Breast epithelium (tissue), 4 donors: ENCODE measurements at places on chromosomes 3 and 15. TPM values are rescaled to one million over a fixed set of nuclear protein-coding genes. Genes with fewer than 3 reads are reported as not detected.

The ARID3B gene
- total RNA-seq, result 5.2 TPM

The GATM gene
- 31.5 TPM for total RNA-seq

The HDC gene
- total RNA-seq, result 1.0 TPM

The FETUB gene
- total RNA-seq, result not detected

The LSM3 gene
- 10.5 TPM for total RNA-seq

The CPEB1 gene
- 6.9 TPM for total RNA-seq

The CHCHD6 gene
- total RNA-seq, result 19.3 TPM

The C3orf85 gene
- not detected for total RNA-seq

The GOLGA8G gene
- total RNA-seq, result not detected

The NEK10 gene
- total RNA-seq, result 48.4 TPM

The DLL4 gene
- total RNA-seq, result 5.0 TPM

The CADPS gene
- 45.8 TPM for total RNA-seq

The THAP10 gene
- total RNA-seq, result 1.8 TPM

The LRRC2 gene
- 1.5 TPM for total RNA-seq

The PYGO1 gene
- total RNA-seq, result 5.9 TPM

The CORO2B gene
- total RNA-seq, result 11.2 TPM

The C15orf62 gene
- 2.0 TPM for total RNA-seq

The TRAT1 gene
- total RNA-seq, result 2.0 TPM

The CEP19 gene
- total RNA-seq, result 2.6 TPM

The SLC2A2 gene
- not detected for total RNA-seq

The KIF7 gene
- 10.1 TPM for total RNA-seq

The PATL2 gene
- 2.2 TPM for total RNA-seq

The CD86 gene
- 7.5 TPM for total RNA-seq

The SCN11A gene
- total RNA-seq, result 0.15 TPM

The LTF gene
- total RNA-seq, result 190 TPM

The CNTN3 gene
- total RNA-seq, result 3.6 TPM

The GOLGA6L1 gene
- total RNA-seq, result not detected

The SLC12A8 gene
- total RNA-seq, result 9.8 TPM

The LAMB2 gene
- total RNA-seq, result 411 TPM

The GP9 gene
- total RNA-seq, result not detected

The PLA2G4F gene
- total RNA-seq, result 1.8 TPM
